ENCODE measurements at places on chromosomes 3 and 15.

DNA sequence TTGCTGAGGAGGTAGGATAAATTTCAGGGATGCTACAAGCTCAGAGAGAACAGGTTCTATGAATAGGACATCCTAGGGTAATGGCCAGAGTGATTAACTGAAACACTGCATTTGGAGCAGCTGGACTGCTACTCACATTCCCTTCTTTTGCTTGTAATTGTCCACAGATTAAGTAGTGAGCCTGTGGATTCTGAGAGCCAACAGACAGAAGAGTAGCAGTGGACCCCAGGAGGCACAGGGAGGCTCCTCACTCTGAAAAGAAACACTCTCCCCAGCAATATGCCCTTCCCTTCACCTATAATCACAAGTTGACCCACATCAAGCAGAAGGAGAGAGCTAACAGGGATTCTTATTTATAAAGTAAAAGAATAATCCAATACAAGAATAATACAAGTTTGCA lies 10.6 kb upstream of the RFX7 start:
- DNase-seq: no peak

DNA sequence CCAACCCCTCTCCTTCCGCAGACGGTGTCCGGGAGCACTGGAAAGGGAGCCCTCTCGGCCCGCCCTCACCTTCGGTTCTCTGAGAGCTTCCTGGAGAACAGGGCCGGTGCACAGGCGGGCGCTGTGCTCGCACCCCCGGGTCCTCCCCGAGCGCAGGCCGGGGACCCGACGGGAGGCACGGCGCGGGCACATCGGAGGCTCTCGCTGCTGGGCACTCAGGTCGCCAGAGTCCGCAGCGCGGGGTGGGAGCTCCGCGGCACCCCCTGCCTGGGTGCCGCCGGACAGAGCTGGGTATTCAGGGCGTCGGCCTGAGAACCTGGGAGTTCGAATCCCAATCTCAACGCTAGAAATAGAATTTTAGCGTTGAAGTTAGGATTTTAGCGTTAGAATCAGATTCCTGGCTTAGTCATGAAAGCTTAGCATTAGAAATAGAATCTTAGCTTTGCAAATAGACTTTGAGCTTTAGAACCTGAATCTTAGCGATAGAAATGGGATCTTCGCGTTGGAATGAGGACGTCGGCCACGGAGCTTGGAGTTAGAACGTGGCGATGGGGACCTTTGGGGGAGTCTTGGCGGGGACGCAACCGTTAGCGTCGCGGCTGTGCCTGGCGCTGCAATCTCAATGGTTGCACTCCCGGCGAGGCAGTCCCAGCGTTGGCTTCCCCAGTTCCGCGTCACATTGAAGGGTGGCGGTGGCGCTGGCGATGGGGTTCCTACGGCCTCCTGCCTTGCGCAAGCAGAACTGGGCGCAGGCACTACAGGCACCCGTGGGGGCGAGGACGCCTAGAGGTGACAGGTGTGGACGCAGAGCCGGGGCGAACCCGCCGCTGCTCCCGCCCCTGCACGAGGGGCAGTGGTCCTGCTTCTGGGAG lies 549 bp downstream of the TRH start:
- no peak for DNase-seq

- no peak for DNase-seq
These were observed 946.7 kb downstream of the NAALADL2 start for GRCh38 chr3:175805825-175806224.

DNA sequence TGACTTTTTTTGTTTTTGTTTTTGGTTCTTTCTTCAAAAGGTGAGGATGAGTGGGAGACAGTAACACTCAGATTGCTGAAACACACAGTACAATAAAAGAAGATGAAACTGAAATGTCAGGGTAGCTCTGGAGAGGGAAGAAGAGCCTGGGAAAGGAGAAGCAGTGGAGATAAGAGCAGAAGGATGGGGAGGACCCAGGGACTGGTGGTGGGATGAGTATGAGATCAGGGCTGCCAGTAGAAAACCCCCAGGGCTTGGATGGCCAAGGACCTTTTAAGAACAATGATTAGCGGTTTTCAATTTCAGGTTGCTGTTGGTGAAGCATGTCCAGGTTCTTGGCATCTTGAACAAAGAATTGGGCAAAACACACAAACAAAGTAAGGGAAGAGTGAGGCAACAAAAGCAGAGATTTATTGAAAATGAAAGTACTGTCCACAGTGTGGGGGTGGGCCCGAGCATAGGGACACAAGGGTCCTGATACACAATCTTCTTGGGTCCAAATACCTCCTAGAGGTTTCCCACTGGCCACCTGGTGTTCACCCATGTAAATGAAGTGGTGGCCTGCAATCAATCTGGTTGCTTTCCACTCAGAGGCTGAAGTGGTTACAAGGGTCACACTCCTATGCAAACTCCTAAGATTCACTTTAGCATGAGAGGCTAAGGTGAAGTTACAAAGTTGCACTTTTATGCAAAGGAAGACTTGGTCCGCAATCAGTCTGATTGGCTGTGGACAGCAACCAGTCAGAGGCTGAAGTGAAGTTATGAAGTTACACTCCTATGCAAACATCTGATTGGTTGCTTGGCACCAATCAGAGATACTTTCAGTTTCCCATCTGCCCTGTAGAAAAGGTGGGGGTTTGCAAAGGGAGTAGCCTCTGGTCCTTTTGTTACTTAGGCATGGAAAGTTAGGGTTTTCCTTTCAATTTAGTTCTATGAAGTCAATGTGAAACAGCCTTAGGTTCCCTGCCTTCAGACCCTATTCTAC lies 26.1 kb upstream of the MFSD1 start:
- no peak for DNase-seq

GRCh38 chr3:194218646-194219453 lies 82.9 kb downstream of the HES1 start:
- DNase-seq: no peak

GRCh38 chr15:67156426-67156825 lies 91.0 kb downstream of the SMAD3 start:
- DNase-seq: no peak

GRCh38 chr3:151459358-151459757 lies 1.5 kb downstream of the IGSF10 start:
- no peak for DNase-seq

GRCh38 chr3:197181741-197182140 lies 116.7 kb downstream of the DLG1 start:
- no peak for DNase-seq

GRCh38 chr3:50179710-50180109 lies 11.7 kb upstream of the GNAT1 start:
- no peak for DNase-seq
